ENCODE measurements at places on chromosomes 3 and 15.

DNA sequence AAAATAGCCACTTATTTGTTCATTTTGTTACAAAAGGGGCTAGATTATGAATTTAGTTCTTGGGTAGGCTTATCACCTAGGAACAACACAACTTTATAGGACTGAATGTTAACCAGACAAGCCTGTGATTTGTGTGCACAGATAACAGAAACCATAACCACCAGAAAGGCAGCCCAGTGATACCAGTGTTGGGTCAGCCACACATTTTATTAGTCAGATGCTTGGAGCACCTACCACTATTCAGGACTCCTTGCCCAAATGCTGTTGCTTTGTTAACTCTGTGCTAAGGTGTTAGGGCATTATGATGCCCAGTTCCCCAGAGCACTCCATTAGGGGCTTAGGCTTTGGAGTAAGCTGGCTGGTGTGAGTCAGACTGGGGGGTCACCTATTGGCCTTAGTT lies 22.5 kb downstream of the PLCL2 start:
- DNase-seq, result no peak

GRCh38 chr3:143222505-143222904 lies 102.9 kb downstream of the CHST2 start:
- no peak for DNase-seq

GRCh38 chr3:31011380-31011779 lies 116.9 kb upstream of the GADL1 start:
- no peak for DNase-seq

DNA sequence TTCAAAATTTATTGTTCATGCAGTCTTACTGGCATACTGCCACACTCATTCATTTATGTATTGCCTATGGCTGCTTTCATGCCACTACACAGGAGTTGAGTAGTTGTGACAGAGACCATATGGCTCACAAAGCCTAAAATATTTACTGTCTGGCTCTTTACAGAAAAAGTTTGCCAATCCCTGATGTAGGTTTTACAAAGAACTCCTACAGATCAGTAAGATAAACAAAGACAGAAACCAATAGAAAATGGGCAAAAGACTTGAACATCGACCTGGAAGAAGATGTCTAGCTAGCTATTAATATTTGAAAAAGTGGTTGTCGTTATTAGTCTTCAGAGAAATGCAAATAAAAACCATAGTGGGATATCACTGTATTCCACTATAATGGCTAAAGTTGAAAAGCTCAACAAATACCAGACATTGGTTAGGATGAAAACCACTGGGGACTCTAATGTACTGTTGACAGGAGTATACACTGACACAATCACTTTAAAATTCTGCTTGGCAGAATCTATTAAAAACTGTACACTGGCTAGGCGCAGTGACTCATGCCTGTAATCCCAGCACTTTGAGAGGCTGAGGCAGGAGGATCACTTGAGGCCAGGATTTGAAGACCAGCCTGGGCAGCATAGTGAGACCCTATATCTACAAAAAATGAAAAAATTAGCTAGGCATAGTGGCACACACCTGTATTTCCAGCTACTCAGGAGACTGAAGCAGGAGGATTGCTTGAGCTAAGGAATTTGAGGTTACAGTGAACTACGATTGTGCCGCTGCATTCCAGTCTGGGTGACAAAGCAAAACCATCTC lies 87.7 kb downstream of the NEO1 start:
- no peak for DNase-seq

- no peak for DNase-seq
These were observed 68.8 kb downstream of the TCF12 start for GRCh38 chr15:56987286-56987685.

GRCh38 chr15:38707802-38708671 lies 143.4 kb upstream of the RASGRP1 start:
- DNase-seq, result peak; percentile 19

- no peak for DNase-seq
These were observed 385.6 kb downstream of the NR2F2 start for GRCh38 chr15:96716075-96716474.

DNA sequence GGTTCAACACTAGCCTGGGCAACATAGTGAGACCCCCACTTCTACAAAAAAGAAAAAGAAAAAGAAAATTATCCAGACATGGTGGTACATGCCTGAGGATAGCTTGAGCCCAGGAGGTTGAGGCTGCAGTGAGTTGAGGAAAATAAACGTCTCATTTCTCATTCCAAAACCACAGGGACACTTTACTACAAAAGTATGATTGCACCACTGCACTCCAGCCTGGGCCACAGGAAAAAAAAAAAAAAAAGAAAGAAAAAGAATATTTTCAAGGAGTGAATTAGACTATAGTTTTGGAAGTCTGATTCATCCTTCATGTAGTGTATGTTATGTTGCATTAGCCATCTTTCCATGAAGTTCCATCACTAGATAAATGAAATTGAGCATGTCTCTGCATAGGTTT lies 149.5 kb upstream of the THBS1 start:
- DNase-seq, result no peak

- no peak for DNase-seq
These were observed 135.0 kb downstream of the VPS8 start for GRCh38 chr3:184946917-184947316.

- DNase-seq, result no peak
These were observed 148.7 kb downstream of the GABRB3 start for GRCh38 chr15:26624128-26624527.

DNA sequence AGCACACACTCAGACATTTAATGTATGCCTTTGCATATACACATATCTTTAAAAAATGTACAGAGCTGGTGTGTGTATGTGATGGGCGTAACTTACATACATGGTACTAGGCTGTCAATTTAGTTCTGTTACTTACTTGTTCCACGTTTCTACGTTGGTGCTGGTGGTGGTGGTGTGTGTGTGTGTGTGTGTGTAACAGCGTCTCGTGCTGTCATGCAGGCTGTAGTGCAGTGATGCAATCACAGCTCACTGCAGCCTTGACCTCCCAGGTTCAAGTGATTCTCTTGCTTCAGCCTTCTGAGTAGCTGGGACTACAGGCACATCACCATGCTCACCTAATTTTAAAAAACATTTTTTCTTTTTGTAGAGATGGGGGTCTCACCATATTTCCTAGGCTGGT lies 64.2 kb downstream of the ISG20 start:
- DNase-seq, result no peak

DNA sequence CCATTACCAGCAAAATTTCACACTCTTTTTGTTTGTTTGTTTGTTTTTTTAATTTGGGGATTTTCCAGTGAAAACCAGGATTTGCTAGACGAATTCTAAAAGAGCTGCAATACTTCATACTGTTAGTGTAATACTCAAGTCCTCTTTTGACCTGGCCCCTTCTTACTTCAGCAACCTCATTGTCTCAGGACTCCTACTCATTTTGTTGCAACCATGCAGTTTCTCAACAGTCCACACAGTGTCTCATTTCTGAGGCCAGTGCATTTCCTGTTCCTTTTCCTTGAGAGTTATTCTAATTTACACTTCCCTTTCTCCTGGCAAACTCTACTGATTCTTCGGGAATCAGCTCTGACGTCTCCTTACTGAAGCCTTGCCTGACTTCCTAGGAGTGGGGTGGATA lies 35.6 kb downstream of the NSUN3 start:
- DNase-seq, result no peak

- no peak for DNase-seq
These were observed 84.0 kb downstream of the CFAP20DC start for GRCh38 chr3:58965865-58966264.

DNA sequence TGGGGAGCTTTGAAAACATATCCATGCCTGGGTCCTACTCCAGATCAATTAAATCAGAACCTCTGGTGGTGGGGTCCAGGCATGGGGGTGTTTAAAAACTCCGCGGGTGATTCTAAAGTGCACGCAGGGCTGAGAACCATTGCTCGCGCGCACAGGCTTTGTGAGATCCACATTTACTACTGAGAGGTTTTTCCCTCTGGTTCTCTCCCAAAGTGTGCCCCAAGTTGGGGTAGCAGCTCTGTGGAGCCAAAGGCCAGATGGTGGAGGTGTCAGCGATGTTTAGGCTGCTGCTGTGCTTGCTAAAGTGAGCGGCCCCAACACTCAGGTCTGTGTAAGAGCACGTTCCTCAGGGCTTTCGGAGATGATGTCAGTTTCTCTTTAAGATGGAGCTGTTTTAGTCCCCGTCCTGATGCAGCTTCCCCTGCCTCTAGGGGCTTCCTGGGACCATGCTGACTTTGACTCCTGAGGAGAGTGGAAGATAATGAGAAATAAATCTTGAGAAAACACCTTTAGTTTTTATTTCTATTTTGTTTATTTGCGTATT lies 13.4 kb upstream of the MAGEF1 start:
- DNase-seq, result no peak

- no peak for DNase-seq
These were observed 20.5 kb downstream of the GALK2 start for GRCh38 chr15:49190586-49190985.

- DNase-seq, result no peak
These were observed 983 bp upstream of the ALDH1A3 start for GRCh38 chr15:100878648-100879047.

DNA sequence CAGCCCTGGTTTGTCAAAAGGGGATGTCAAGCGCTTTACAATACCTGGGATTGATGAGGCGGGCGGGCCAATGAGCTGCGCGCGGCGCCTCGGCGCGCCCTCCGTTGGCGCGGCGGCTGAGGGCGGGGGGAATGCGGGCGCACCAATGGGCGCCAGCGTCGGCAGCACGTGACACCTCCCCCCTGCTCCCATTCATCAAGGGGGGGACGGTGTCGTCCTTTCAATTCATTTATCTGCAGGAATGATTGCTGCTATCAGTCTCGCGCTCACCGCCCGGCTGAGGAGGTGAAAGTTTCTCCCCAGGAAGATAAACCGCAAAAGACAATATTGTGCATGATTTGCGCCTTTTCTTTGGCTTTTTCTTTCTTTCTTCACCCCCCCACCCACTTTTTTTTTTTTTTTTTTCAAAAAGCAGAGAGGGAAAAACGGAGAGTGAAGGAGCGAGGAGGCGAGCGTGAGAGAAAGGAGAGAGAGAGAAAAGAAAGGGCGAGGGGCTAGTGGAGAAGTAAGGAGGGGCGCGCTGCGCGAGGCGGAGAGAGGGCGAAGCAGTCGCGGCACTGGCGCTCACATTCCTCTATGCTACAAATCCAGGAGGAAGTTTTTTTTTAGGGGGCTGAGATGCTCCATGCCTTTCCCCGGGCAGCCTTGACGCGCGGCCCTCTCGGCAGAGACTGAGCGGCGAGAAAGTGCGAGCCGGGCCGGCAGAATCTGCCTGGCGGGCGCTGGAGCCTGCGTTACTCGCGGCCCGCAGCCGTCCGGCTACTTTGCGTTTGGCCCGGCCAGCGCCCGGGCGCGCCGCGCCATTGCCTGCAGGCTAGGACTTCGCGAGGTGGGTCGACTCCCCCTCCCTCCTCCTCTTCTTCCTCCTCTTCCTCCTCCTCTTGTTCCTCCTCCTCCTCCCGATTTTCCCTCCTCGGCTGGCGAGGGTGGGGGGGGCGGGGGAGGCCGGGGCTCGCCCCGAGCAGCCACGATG lies at the start of gene ZIC1:
Gene ZIC1 (plus strand): TSS at position 223 of the 973 bp plus-strand sequence. CDS start 748 bp downstream, at position 971.
- no peak for DNase-seq

DNA sequence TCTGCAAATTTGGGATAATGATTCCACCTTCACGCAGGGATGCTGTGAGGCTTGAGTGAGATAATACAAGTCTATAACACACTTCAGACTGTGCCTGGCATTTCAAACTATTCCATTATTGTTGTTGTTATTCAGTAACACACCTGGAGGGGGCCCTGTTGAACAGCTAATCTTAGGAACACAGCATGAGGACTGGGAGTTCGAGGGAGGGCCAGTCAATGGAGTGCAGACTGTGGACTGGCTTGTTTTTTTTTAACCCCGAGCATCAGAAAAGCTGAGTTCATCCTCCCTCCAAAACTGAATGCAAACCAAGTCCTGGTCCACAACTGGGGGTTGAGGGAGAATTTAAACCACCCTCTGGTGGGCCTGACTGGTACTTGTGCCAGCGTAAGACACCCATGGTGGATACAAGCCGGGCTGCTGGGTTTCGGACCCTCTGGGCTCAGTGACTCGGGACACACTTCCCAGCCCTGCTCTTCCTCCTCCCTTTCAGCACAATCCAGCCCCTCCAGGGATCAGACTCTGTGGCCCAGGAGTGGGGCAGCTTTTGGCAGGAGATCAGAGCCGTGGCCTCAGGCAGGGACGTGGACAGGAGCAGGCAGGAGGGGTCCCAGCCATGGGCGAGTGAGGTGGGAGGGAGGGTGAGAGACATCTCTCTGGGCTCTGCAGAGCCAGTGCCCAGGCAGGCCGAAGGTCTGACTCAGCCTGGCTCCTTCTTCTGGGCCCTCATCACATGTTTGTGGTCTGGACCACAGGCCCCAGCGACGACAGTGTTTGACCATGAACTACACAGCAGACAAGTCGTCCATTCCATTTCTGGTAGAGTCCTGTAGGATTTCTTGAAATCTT lies 36.3 kb upstream of the MEX3B start:
- no peak for DNase-seq

- DNase-seq, result no peak
These were observed 3.9 kb upstream of the HEG1 start for GRCh38 chr3:125059488-125060245.

GRCh38 chr3:52245322-52246263 lies at the start of gene PPM1M:
PPM1M (plus strand) TSS chr3:52245759; CDS start chr3:52245825, 66 bp downstream.
- no peak for DNase-seq

- peak; percentile 28 for DNase-seq
These were observed 683 bp downstream of the UBE2Q2 start for GRCh38 chr15:75843678-75844581.

- DNase-seq, result no peak
These were observed 14.4 kb upstream of the CSK start for GRCh38 chr15:74767167-74768098.

- DNase-seq, result no peak
These were observed 354.4 kb downstream of the NTRK3 start for GRCh38 chr15:87901926-87902690.

GRCh38 chr3:66106788-66107187 lies 68.1 kb upstream of the MAGI1 start:
- no peak for DNase-seq
